CD4-positive, alpha-beta T cell treated with Interleukin-1 beta for 1 hour (primary cell): ENCODE measurements at places on chromosomes 3 and 15.

DNA sequence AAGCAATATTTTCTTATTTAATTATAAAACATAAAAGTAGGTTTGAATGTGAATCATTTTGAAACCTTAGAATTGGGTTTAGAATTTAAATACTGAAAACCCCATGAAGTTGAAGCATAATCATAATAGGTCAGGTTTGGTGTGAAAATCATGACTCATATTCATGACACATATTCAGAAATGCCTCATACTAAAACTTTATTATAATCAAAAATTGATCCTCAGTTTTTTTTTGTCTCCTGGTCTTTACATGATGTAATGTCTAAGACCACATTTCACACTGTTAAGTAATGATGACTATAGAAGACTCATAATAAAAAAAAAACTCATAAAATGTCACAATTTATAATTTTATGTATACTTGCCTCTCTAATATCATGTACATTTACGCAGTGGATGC lies 190.4 kb downstream of the FOXP1 start:
- peak; percentile 22 for DNase-seq

DNA sequence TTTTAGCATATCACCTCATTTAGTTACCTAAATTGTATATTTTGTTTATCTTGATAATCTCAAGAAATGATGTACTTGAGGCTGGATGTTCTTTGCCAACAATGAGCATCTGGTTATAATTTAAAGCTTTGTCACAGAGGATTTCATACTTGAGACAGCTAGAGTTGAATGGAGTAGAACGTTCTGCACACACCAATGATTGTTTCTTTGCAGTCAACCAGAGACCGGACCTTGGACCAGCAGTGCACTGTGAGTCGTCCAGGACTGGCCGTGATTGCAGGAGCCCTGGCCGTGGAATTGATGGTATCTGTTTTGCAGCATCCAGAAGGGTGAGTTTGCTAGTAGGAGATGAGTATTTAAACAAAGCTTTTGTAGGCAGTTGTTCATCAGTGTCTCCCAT lies 90.4 kb downstream of the ATG7 start:
- DNase-seq: no peak

DNA sequence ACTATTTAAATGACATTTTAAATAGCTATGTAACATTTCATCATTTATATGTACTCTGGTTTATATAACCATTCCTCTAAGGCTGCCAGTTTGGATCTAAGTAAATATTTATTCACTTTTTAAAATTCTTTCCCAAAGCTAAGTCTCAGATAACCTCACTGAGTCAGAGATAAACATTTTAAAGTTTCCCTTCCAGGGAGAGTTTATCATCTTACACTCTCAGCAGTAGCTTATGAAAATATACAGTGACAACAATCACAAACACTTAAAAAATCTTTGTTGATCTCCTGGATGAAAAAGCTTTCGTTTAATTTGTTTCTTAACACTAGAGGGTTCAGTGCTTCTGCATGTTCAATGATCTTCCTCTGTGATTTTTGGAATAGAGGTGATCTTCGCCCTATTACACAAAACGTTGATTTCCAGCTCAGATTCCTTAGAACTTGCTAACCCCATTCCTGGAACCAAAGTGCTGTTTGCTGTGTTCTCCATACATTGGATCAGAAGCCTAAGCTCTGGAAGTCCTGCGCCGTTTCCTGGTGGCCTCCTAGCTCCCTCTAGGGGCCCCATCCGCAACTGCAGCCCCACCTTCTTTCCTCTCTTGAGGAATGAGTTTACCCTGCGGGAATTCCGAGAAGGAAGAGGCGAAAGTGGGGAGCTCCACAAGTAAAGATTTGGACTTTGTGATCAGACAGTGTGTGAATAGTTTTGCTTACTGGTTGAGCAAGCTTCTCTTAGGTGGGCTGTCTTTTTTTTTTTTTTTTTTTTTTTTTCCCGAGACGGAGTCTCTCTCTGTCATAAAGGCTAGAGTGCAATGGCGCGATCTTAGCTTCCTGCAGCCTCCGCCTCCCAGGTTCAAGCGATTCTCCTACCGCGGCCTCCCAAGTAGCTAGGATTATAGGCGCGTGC lies 29.3 kb upstream of the SACM1L start:
- DNase-seq: peak; percentile 42

DNA sequence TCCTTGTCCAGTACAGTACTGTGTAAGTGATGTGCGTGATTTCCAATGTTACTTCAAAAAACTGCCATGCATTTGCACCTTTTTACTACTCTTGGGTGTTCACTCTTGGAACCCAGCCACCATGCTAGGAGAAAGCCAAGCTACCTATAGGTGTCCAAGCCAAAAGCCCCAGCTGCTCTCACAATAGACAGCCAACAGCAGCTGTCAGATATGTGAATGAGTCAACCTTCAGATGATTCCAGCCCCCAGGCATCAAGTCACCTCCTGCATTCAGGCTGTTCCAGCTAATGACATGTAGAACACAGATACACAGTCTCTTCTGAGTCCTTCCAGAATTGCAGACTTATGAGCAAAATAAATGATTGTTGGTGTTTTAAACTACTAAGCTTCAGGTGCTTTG lies 417.7 kb upstream of the TGFBR2 start:
- DNase-seq: no peak

- DNase-seq: no peak
Observed at GRCh38 chr3:126540342-126540849, 16.4 kb downstream of the CHST13 start.

DNA sequence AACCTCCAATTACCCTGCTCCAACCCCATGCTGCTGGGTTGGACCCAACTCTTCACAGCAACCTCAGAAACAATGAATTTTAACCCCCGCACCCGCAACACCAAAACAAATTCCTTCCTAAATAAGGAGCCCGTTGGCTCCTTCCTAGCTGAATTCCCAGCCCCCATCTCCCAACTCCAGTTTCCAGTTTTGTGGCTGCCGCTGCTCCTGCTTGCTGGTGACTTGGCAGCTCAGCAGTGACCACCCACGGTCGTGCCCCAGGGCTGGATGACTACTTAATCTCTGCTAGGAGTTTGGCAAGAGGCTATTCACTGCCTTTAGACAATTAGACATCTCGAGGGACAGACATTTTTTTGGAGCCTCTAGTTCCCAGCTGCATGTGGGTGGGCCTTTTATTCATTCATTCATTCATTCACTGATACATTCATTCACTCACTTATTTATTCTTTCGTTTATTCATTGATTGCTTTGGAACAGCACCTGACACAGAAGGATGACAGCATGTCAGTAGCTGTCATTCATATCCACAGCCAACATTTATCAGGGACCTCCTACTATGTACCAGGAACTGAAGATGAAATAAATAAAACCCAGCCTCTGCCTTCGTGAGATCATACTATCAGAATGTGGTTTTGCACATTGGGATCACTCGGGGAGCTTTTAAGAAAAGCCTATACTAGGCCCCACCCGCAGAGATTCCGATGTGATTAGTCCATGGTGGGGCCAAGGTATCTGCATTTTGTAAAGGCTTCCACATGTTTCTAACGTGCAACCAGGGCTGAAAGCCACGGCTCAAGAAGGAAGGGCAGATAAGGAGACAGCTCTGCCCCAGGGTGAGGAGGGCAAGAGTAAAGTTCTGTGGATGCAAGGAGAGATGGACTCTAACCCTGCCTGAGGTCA lies 256.5 kb downstream of the SHQ1 start:
- no peak for DNase-seq

GRCh38 chr15:51403072-51403878 lies 61.8 kb downstream of the GLDN start:
- DNase-seq: no peak

DNA sequence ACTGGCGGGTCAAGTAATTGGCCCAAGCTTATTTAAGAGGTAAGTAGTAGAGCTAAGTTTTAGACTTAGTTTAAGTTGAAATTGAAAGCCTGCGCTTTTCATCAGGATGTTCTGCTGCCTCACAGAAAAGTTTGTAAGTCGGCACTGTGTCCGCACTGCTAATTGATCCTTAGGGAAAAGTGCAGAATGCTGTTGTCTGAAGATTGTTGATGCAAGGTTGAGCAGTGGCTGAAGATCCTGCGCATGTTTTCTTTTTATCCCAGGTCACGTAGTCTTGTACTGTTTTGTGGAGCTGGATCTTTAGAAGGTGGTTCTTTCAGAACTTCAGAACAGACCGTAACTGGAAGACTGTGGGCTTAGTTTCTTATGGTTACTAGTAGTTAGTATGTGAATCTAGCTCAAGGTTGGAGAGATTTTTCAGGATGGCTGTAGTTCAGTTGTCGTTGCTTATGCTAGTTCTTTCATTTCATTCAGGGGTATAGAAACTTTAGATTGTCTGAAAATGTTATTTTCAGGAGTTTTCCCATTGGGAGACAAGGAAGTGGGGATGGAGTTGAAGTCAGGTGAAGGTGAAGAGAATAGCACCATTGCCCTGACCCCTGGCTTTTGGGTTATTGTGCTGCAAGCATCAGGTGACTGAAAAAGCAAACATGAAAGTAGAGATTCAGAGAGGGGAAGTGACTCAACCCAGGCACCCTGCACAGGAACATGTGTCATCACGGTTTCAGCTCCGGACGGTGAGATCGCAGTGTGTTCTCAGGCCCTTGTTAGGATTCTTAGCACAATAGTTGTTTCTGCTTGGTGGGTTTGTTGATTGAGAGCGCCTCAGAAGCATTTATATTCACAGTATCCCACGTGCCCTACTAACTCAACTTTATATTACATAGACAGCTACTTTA lies 32.8 kb downstream of the AKAP13 start:
- DNase-seq: peak; percentile 73

DNA sequence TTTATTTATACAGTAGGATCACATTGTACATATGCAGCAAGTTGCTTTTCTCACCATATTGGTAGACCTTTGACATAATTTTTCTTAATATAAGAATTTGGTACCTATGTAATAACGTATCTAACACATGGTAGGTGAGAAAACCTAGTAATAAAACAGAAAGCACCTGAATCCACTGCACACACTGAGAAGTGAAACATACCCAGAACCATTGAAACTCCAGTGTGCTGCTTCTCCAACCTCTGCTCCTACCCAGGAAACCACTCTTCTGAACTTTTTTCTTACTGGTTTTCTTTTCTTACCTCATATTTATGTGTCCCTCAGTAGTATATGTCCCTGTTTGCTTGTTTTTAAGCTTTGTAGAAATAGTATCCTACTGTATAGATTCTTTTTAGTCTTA lies 293.0 kb downstream of the UBE2E2 start:
- DNase-seq: no peak

- DNase-seq: no peak
Observed at GRCh38 chr3:160617636-160618035, 52.3 kb upstream of the KPNA4 start.

DNA sequence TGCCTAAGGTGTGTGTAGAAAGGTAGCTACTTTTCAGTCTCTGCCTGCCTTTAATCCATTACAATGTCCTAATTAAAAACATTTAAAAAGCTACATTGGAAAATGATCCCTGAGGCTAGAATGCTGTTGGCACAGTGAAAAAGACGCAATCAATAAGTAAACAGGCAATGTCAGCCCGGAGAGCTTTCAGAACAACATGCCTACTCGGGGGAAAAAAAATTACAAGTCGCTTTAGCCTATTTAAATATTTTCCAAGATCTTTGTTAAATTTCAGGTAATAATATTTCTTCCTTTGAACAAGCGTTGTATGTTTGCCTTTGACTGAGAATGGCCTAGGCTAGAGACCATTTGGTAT lies 46.6 kb upstream of the CD47 start:
- DNase-seq: no peak

- no peak for DNase-seq
Observed at GRCh38 chr15:53840681-53841080, 81.2 kb upstream of the WDR72 start.

- DNase-seq: no peak
Observed at GRCh38 chr3:129336093-129336706, 57.5 kb downstream of the HMCES start.

- DNase-seq: peak; percentile 17
Observed at GRCh38 chr3:112770032-112770626, 76.5 kb downstream of the CD200R1L start.

DNA sequence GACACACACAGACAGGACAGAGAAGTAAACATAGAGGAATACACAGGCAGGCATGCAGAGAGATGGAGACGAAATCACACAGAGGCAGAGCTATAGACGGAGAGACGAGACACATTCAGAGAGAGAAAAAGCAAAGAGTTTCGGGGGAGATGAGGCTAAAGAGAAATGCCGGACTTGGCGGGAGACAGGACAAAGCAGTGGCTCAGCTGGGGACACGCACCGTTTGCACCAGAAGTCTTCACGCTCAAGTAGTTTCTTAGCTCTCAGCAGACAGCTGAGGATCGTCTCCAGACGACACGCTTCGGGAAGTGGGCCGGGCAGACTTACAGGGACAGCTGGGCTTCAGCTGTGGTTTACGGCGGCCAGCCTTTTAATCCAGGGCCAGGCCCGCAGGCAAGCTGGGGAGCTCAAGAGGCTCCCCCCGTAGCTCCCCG lies 56.2 kb upstream of the DLG1 start:
- no peak for DNase-seq

DNA sequence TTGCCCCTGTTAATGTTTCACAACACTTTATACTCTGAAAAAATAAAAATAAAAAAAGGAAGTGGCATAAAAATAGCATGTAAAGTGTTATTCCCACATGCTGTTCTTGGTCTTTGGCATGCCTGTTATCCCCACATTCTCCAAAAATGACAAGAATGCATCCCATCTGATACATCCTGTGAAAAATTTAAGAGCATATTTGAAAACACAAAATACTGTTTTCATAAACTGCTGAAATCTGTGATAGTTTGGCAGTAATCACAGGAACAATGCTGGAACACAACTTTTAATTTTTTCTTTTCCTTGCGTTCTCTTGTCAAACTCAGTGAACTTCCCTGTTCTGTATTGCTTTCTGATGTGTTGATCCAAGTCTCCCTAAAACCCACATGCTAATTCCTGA lies 288.8 kb downstream of the ROBO2 start:
- DNase-seq: no peak

DNA sequence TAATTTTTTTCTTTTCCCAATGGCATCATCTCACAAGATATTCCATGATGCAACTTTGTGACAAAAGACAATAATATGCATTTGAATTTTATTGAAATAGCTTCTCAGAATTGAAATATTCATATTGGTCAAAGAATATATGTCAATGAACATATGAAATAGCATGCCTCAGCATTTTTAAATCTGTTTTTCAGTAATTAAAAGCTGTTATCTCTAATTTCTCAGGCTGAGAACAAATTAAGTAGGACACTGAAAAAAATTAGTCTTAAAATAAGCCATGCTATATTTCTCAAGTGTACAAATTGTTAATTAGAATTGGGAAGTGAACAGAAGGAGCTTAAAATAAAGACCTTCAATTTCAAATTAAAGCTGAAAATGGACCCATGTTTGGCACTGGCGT lies 570.1 kb downstream of the MFSD1 start:
- DNase-seq: no peak

DNA sequence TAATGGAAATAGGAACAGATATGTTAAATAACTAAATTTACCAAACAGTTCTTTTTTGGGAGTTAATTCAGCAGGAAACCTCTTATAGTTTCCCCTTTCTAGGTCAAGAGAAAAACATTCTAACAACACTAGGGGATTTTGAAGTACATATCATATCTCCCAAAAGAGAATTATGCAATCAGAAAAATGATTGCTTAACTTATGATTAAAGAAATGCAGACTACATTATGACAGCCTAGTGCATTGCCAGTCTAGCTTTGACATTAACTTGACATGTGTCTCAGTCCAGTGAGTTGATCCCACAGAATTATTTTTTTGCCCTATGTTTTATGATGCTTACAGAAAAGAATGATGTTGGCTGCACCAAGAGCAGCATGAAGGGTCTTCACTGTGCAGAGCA lies 31.7 kb upstream of the NPHP3 start:
- no peak for DNase-seq

GRCh38 chr3:16944356-16944755 lies 59.6 kb downstream of the PLCL2 start:
- DNase-seq: no peak

GRCh38 chr3:52498137-52499054 lies 3.3 kb downstream of the STAB1 start:
- peak; percentile 8 for DNase-seq

GRCh38 chr3:171108066-171108465 lies 81.5 kb upstream of the SLC2A2 start:
- no peak for DNase-seq
